ENCODE measurements at places on chromosomes 11 and 22. TPM values are rescaled to one million over a fixed set of nuclear protein-coding genes. Genes with fewer than 3 reads are reported as not detected.

The TKFC gene
- total RNA-seq, result 29.3 TPM

The PHOX2A gene
- total RNA-seq, result not detected

GRCh38 chr22:45888221-45889092 is 88.5 kb downstream of the WNT7B start:
- no peak for DNase-seq

DNA sequence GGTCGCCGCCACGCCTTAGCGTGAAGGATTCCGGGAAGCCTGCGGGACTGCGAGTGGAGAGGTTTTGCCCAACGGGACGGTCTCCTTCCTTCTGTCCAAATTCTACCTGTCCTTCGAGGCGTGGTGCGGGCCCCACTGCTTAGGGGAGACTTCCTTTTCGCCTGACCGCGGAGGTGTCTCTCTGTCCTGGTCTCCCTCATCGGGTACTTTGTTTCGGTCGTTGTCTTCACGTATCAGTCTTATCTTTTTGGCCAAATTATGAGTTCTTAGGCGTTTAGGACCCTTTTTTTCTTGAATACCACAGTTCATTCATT is 388 bp downstream of the HINFP start:
- DNase-seq, result no peak

DNA sequence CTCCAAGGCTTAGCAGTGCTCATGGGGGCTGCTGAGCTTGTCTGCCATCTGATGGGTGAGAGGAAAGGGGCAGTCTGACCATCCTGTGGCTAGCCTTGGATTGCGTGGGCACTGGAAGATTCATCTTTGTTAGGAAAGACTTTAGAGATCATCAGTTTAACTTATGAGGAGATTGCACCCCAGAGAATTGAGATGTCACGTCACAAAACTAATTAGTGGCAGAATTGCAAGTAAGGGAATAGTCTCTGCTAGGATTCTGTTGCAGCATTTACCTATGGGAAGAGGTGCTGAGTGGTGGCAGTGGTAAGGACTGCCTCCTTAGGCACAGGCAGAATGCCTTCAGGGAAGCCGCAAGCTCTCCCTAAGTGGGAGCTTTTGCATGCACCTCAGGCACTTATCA is 42.8 kb upstream of the HSPA8 start:
- DNase-seq, result no peak

- no peak for DNase-seq
These were observed 37.0 kb downstream of the SFI1 start for GRCh38 chr22:31533374-31533773.
